CD4-positive, alpha-beta T cell treated with Interferon gamma for 1 hour (primary cell): ENCODE measurements at places on chromosomes 6 and 20.

DNA sequence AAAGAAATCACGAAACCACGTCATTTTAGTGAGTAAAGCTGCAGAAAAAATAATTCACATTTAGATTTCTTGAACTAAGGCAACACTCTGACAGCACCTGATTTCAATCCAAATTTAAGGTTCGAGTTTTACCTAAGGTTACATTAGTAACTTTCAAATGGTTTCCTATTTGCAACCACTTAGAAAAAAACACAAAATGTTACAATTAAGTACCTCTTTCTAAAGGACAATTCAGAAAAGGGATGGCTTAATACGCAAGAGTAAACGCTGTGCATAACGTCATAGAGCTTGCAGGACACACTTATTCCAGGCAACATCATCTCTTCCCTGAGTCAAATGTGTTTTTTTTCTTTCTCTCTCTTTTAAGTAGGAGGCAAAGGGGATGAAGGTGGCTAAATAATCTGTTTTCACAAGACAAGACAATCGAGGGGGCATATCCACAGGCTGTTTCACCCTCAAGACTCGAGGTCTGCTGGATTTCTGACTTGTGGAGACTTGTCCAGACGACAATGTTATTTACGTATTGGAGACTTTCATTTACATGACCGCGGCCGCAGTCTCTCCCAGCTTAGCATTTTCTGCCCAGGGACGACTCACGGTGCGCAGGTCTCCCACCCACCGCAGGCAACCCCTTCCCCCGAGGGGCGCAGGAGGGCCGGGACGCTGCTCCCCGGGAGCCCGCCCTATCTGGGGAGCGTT is 86.0 kb downstream of the SESN1 start:
- DNase-seq, result peak; percentile 4

DNA sequence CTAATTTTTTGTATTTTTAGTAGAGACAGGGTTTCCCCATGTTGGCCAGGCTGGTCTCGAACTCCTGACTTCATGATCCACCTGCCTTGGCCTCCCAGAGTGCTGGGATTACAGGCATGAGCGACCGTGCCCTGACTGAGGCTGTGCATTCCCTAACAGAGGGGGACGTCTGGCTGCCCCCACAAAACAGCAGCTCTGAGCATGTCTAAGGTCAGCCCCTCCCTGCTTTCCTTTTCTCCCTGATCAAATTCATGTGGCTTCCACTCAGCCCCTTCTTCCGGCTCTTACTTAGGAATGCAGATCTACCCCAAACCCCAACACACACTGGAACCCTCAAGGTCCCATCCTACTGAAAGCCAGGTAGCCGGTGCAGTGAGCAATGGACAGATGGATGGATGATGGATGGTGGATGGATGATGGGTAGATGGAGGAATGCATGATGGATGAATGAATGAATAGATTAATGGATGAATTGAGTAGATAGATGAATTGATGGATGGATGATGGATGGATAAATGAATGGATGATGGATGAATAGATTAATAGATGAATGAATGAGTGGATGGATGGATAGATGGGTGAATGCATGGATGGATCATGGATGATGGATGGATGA is 91.5 kb upstream of the BHLHE23 start:
- DNase-seq, result no peak

DNA sequence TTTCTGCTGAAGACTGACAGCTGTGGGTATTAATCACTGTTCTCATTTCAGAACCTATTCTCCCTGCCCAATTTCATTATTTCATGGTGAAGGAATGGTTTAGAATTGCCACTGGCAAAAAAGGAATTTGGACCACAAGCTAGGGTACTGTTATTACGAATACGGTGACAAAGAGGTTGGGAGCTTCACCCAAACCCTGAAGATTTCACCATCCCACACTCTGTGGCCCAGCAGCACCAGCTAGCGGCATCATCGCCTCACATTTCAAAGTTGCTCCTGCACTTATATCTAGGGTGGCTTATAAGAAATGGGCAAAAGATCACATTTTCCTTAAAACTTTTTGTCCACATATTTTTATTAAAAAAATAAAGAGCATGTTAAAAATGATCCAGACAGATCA is 236.1 kb downstream of the SYNDIG1 start:
- DNase-seq, result no peak

DNA sequence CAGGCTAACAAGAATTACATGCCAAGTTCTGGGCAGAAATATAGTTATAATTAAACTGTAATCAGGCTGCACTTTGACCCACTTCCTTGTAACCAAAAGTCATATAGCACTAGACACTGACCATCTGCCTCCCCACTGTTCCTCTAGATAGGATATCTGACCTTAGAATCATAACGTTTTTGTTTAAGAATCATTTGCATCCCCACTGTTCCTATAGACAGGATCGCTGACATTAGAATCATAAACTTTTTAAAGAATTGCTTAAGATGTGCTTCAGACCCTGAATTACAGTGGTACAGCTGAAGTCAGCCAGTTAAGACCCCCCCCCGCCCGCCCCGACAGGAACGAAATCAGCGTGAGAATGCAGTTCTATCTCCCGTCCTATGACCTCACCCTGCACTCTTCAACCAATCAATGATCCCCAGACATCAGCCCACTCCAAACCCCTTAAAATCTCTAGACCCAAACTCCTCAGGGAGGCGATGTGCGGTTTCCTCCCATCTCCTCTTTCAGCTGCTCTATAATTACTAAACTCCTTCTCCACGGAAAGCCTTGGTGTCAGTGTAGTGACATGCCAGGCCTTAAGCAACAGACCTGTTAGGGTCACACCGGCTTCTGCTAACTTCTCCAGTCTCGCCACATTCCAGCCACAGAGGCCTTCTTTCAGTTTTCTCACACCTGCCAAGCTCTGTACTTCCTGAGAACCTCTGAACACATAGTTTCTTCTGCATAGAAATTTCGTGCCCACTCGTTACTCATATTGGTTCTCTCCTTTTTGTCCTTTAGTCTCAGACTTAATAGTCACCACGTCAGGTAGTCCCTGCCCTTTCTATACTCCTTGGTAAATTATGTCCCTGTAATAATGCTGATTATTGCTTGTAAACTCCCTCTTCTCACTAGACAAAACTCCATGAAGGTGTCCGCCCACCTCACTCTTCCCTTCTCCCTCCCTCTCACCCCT is 93.5 kb downstream of the DTNBP1 start:
- no peak for DNase-seq

DNA sequence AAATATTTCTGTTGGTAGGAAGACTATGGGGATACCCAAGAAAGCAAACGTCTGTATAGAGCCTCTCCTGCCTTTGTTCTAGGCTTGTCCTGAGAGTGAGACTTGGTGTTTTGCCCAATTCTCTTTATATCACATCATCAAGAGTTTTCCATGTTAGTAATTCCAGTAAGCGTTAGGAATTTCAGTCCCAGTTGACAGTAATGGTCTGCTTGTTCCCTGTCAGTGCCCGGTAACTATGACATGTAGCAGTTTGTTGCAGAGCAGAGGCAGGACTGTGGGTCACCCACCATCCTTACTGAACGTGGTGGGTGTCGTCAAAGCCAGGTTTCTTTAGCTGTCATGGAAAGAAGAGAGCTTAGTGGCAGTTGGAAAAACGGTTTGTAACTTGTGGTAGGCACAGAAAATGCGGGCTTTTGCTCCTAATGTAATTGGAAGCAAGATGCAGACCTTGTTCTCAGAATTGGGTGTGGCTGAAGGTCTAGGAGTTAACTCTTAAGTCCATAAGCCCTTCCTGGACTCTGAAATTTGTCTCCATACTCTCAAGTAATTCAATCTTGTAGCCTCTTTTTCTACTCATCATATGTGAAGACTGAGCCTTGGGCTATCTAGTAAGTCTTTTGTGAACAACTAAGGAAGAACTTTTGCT is 188.8 kb downstream of the TMEM242 start:
- DNase-seq, result no peak

- no peak for DNase-seq
These were observed 47.6 kb downstream of the TNFAIP3 start for GRCh38 chr6:137914530-137915193.
